ENCODE measurements at places on chromosomes 4 and X.

- peak; percentile 12 for DNase-seq
Measured at GRCh38 chrX:119236623-119237561, 807 bp downstream of the PGRMC1 start.

DNA sequence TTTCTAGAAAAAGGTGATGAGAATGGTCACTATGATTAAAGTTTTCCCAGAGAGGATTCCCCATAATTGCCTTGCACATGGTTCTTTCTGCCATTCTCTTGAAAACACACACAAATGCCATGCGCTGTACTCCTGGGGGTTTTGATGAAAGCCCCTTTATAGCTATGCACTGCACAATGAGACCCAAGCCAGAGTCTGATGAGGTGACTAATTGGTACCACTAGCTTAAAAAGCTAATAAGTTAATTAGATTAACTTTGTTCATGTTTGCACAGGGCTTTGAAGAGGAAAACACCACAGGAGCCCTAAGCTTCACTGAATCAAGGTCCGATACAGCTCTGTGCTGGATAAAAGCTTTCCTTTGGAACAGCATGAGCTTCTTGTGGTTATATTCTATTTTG lies 132.2 kb downstream of the NKX6-1 start:
- DNase-seq: no peak

DNA sequence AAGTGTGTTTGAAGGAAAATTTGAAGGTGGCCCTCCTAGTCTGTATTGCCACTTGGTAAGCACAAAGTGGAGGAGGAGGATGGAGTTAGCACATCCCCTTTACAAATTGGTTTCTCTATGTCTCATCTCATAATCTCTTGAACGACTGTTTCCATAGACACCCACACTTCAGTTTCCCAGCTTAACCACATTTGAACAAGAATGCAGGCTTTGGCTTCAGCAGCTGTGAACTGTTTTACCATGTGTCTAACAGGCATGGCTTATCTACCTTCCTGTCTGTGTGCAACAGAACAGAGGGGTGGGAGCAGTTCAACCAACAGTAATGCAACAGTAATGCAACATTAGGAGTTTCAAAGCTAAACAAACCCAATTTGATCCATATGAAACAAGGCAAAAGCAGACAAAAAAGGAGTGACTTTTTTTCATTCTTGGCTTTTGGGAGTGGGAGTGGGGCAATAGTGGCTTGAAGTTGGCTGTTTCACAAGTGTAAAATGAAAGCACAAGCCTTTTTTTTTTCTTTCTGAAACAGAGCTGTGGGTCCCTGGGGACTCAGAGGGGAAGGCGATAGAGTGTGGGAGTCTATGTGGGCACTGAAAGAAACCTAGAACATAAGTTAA lies 108.0 kb downstream of the ITM2A start:
- DNase-seq: peak; percentile 76

DNA sequence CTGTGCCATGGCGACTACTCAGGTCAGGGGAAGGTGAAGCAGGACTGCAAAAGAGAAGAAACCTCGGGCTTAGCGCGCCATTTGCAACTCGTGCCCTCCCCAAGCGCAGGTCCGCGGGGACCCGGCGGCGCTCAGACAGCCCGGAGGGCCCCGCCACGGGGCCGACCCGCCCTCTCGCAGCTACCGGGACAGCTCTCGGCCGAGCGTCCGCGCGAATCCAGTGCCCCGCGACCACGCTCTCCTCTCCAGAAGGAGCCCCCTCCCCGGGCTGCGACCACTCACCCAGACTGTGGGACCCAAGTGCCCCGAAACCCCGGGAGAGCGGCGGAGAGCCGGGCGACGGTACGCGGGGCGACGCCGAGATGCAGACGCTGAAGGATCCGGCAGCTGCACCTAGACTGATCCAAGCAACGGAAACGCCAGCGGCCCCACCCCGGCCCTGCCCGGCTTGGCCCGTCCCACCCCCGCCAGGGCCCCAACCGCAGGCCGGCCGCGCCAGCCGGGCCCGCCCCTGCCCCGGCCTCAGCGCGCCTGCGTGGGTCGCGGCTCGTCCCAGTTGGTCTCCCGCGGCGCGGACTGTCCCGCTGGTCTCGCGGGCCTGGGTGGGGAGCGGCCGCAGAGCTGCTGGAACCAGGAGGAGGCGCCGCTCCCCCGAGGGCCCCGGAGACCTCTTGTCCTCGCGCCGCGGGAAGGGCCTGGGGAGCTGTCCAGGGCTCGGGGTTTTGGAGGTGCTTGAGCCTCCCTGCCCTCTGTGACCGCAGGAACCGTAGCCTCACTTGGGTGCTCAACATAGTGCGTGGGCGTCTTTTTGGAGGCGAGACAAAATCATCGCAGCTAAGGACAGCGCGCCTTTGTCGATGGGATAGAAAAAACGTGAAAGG lies at the start of gene ANXA5:
ANXA5 (minus strand) TSS at position 400 of the 881 bp plus-strand sequence; CDS start at position 9, 391 bp downstream.
- peak; percentile 81 for DNase-seq

DNA sequence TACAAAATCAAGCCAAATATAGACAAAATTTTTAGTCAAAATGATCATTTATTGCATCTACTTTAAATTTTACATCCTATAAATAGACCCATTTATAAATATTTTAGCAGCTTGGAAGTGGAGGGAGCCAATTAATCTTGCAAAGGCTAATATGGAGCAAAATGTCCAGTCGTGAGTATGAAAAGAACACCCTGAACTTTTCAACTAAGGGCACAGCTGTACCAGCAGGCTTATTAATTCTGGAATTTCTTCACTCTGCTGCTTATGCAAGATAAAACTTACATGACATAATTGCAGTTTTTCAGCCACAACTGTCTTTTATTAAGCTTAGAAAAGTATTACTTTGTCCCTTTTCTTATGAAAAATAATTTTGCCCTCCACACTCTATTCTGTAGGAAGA lies 22.9 kb upstream of the USP53 start:
- no peak for DNase-seq

GRCh38 chr4:176999935-177000543 lies 207.3 kb upstream of the VEGFC start:
- no peak for DNase-seq

DNA sequence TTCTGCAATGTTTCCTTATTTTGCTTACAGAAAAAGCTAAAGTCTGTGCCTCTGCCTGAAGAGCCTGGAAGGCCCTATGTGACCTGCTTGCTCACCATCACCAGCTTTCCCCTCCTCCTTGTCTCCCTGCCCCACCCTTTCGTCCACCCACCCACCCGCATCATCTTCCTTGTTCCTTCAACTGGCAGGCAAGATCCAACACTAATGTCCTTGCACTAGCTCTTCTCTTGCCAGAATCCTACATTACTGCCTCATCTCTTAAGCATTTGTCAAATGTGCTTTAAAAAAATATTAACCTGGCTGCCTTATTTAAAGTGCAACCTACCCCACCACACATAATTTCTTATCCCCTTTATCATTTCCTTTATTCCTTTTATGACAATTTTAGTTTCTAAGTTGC lies 165.1 kb upstream of the PPP3CA start:
- no peak for DNase-seq

GRCh38 chrX:148878371-148878770 lies 378.0 kb downstream of the AFF2 start:
- no peak for DNase-seq

DNA sequence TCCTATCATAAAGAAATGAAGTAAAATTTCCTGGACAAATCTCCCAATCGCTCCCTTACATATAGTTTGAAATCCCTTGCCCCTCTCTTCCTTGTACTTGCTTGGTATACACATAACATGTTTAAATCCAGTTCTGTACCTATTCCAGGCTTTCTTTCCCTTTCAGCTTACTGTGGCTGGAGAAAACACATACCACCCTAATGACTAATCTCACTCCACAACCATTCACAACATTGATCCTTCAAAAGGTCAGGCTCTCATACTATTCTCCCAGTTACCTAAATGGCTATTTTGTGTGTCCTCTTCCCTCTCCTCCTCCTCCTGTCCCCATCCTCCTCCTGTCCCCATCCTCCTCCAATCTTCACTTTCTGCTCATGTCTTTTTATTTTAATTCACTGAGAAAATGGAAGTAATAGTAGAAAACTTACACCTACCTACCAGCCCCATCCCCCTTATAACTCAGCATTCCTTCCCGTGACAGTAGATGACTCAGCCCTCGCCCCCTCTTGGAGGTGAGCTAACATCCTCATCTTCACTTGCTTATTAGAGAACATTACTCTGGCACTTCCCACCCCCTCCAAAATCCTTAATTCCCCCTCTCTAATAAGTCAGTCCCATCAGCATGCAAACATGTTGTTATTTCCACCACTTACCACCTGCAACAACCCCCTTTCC lies 77.5 kb downstream of the IL15 start:
- DNase-seq: no peak

- no peak for DNase-seq
Measured at GRCh38 chr4:176207839-176208238, 12.5 kb upstream of the SPATA4 start.

GRCh38 chrX:129360175-129360574 lies 163.1 kb downstream of the SMARCA1 start:
- DNase-seq: peak; percentile 27

- DNase-seq: no peak
Measured at GRCh38 chr4:171622729-171623128, 190.5 kb upstream of the GALNTL6 start.

GRCh38 chrX:31449965-31450364 lies 378.1 kb upstream of the FTHL17 start:
- DNase-seq: no peak

DNA sequence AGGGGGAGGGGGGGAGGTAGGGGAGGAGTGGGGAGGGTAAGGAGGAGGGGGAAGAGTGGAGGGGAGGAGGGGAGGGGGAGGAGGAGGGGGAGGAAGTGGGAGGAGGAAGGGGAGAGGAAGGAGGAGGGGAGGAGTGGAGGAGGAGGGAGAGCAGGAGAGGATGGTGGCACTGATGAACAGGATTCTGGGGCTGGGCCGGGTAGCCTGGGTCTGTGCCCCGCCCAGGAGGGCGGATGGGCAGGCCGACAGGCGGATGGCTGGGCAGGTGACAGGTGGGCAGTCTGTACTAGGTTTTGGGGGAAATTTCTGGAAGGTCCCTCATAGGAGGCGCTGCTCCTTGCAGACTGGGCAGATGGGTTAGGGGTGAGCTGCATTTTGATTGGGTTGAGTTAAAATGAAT lies 66.0 kb upstream of the ADRA2C start:
- DNase-seq: no peak

DNA sequence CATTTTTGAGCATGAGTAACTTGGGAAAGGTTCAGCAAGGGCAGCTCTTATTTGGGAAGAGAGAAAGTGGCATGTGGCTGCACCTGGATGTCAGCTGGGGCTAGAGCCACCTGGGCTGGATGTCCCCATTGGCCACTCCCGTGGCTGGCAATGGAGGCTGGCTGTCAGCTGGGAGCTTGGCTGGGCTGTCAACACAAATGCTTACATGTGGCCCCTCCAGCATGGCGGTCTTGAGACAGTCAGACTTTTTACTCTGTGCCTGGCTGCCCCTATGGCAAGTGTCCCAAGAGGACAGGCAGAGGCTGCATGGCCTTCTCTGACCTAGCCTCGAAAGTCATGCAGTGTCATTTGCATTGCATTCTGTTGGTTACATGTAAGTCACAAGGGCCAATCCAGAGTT lies 99.6 kb downstream of the FAM53A start:
- no peak for DNase-seq

GRCh38 chr4:153232768-153233167 lies 28.5 kb downstream of the TRIM2 start:
- DNase-seq: no peak
